ENCODE measurements at places on chromosomes 7 and 10.

- no peak for DNase-seq
These were observed 14.6 kb downstream of the AKR1C3 start for GRCh38 chr10:5108658-5109416.

GRCh38 chr10:112282086-112282485 is 1.1 kb upstream of the TECTB start:
- DNase-seq = no peak

DNA sequence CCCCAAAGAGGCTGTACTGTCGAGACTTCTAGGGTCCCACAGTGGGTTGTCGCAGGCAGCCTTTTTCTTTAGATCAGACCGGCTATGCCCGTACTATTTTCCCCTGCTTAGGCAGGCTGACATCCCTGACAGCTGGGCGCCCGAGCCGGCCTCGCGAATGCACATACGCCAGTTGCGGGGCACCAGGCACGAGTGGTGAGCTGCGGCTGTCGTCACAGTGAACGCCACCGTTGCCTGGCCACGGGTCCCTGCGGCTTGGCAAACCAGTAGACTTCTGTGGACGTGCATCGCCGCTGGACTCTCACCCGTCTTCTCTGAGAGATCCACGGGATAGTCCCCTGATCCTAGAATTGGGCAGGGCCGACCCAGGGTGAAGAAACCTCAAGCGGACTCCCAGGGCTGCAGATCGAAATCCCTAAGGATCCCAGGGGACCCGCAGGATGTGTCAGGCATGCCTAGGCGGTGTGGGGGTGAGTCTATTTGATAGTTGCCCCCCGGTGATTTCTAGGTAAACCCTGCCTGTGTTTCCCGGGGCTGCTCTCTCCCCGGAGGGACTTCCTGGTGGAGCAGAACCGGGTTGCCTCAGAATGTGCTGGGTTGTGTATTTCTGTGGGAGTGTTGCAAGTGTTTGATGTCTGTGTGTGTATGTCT is 33.0 kb upstream of the ZNF273 start:
- no peak for DNase-seq

DNA sequence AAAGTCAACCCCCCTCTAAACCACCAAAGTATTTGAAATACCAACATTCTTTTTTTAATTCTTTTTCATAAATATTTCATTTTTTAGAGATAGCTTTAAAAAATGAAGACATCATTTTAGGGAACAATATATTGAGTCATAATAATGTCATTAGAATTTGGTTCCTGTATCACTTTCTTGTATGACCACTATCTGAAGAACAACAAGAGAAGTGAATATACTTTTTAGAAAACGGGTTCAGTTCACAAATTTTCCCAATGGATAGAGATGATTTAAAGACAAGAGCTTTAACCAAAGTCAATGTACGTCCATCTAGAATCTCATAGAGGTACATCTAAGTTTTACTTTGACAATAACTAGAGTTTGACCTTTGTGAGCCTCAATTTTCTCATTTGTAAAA is 48.2 kb downstream of the CUBN start:
- DNase-seq = no peak

DNA sequence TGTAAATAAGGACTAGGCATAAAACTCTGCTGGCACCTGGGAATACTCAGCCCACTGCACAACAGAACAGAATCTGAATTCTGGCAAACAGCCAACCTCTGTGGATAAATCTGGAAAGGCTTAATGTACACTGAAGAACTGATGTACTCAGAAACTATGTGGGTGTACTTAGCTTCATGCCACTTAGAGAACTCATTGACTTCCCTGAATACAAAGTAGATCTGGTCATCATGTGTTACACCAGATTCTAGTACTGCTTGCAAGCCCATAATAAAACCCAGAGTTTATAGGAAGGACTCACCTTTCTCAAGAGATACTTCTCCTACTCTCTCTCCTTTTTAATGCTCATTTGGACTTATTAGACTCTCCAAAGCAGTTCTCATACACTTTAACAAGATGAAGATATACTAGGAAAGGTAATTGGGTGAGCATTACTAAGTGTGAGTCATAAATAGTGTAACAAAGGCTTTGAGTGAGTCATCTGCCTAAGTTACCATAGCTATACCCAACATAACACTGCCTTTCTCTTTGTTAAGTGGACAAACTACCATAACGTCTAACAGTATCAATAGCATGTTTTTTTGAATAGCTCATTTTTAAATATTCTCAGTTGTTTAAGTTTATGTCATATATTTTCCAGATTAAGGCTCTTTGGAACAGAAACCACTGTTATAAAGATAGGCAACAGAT is 309.1 kb downstream of the MDFIC start:
- DNase-seq = no peak
